ENCODE measurements at places on chromosomes 7 and 10. TPM values are rescaled to one million over a fixed set of nuclear protein-coding genes. Genes with fewer than 3 reads are reported as not detected.

DNA sequence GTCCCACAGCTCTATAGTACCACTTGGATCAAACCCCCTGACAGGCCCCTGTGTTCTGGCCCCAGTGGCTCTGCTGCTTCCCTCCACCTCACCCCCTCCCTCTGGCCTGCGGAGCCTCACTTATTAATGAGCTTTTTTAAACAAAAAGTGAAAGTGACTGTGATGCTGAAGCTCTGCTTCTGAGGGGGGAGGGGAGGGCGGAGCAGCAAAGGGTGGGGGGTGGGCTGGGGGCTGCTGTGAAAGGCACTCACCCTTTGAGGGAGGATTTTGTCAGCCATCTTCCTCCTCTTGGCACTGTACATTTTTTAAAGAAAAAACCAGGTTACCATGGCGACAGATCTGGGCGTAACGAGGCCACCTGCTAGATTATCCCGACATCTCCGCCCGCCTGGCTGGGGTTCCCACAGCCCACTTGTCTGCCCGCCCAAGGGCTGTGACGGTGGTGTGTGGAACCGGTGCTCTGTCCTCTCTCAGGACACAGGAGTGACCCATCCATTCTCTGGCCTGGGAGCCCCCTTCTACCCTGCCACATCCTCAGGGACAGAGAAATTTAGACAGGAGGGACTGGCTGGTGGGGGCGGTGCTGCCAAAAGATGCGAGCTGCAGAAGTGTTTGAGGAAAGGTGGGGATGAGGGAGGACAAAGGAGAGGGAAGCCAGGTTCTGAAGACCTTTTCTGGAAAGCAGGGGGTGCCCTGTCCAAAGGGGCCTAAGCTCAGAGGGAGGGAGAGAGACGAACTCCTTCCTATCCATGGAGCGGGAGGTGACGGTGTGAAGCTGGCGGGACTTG lies 4.9 kb downstream of the SMARCD3 start:
- peak overlapping the region; percentile 66 for H3K27ac ChIP-seq
- peaks cover 3% of the 10 kb centered on the region for H3K36me3 ChIP-seq
- peaks cover 29% of the 10 kb centered on the region for H3K4me1 ChIP-seq

DNA sequence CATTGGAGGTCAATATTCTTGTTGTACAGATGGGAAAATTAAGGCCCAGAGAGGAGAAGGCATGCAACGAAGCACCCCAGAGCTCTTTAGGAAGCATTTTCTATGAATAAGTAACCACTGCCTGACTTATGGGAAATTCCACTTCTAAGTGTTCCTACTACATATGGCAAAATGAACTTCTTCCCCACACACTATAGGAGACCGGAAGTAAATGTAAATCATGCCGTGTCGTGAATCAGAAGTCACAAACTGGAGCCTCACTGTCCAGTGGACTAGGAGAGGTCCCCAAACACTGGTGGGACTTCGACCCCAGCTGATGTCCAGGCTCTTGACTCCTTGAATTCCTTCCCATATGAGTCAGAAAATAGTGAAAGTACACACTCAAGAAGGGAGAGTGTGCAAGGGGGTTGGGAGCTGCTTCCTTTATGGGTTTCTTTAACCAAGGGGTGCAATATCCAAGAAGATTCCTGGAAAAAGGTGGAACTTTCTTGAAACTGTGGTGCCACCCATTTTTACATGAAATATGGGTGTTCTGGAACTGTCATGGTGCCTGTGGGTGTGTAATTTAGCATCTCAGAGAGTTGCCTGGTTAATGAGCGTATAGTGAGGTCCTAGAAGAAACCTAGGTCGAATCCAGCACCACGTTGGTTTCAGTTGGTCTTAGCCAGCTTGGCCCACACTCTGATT lies 6.7 kb downstream of the RASSF4 start:
- H3K27me3 ChIP-seq, result no peaks in the 10 kb centered on the region
- peaks cover 41% of the 10 kb centered on the region for H3K4me1 ChIP-seq
- DNase-seq, result no peak

GRCh38 chr10:7311218-7311849 lies 99.5 kb downstream of the SFMBT2 start:
- H3K27me3 ChIP-seq, result no peaks in the 10 kb centered on the region
- peaks cover 49% of the 10 kb centered on the region for H3K4me1 ChIP-seq
- no peak overlapping the region for H3K4me3 ChIP-seq
- DNase-seq, result no peak
- peaks cover 69% of the 10 kb centered on the region for H3K36me3 ChIP-seq

DNA sequence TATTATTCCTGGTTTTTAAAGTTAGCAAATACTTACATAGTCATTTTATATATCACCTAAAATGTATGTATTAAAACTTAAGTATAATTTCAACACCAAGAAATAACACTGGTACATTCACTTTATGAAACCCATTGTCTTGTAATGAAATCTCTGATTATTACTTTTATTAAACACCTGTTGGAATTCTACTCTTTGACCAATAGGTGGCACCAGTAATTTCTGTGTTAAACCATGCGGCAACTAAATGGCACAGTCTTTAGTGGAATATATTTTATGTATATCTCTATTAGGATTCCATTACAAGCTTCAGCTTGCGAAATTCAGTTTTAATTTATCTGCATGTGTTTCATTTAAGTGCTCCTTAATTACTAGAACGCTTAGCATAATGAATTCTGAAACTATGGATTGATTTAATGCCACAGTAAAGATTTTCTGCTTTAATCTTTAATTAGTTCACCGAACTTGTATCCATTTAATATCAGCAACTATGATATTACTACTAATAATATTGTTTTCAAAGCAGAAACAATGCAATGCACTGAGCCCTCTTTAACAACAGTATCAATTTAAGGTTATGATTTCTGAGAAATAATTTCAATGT lies 181.3 kb downstream of the MAGI2 start:
- no peak for DNase-seq
- no peaks in the 10 kb centered on the region for H3K36me3 ChIP-seq
- no peak overlapping the region for H3K27ac ChIP-seq
- H3K4me1 ChIP-seq, result no peaks in the 10 kb centered on the region
- no peak overlapping the region for H3K4me3 ChIP-seq

DNA sequence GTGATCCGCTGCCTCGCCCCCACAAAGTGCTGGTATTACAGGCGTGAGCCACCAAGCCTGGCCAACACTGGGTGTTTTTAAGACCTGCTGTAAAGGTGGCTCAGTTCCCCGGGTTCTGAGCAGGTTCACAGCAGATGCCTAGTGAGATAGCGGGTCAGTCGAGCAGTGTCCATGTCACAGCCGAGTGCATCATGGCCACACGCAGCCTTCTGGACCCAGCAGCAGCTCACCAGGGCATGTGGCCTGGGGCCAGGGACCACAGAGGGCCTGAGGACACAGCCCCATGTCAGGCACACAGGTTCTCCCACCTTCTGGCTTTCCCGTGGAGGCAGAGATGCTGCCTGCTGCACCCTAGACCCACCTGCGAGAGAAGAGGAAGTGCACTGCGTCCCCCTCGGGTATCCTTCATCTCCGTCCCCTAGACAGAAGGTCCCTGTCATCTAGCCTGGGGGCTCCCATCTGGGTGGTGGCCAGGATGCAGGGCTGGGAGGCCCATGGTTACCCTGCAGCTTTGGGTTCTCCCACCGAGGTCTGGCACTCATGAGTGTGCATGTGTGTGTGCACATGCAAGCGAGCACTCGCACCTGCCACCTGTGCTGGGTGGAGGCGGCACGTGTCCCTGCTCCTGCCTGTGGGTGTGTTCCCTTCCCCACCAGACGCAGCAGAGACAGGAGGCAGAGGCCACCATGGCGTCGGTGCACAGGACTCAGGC lies 98.6 kb downstream of the NKX6-2 start:
- peaks cover 7% of the 10 kb centered on the region for H3K36me3 ChIP-seq
- H3K4me1 ChIP-seq, result peaks cover 18% of the 10 kb centered on the region
- no peak for DNase-seq
- H3K27ac ChIP-seq, result no peak overlapping the region
- H3K4me3 ChIP-seq, result no peak overlapping the region

DNA sequence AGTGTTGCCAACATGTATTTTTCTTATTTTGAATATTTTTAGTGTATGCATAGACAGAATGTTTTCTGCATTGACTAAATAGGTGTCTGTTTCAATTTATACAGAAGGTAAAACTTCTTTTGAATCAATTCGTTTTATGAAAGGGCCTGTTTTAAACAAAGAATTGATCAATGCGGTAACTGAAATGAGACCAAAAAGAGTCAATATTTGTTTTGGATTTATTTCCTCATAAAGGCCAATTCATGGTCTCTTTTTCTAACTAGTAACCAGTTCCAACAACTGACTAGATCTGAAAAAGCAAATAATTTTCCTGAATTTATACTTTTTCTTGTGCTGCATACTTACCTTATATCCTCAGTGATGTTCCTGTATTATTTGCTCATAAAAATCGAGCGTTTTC lies 320.5 kb downstream of the DGKB start:
- no peaks in the 10 kb centered on the region for H3K36me3 ChIP-seq
- no peak for DNase-seq
- no peaks in the 10 kb centered on the region for H3K27me3 ChIP-seq
- no peaks in the 10 kb centered on the region for H3K4me1 ChIP-seq
- H3K4me3 ChIP-seq, result no peak overlapping the region

GRCh38 chr7:44973610-44974401 lies 5.0 kb downstream of the MYO1G start:
- H3K27me3 ChIP-seq, result no peaks in the 10 kb centered on the region
- H3K4me1 ChIP-seq, result peaks cover 24% of the 10 kb centered on the region
- peak overlapping the region; percentile 86 for H3K27ac ChIP-seq

- H3K4me3 ChIP-seq, result no peak overlapping the region
- H3K4me1 ChIP-seq, result no peaks in the 10 kb centered on the region
- no peak for DNase-seq
- H3K27me3 ChIP-seq, result peaks cover 5% of the 10 kb centered on the region
These were observed 165.3 kb downstream of the TRIL start for GRCh38 chr7:28792858-28793257.

DNA sequence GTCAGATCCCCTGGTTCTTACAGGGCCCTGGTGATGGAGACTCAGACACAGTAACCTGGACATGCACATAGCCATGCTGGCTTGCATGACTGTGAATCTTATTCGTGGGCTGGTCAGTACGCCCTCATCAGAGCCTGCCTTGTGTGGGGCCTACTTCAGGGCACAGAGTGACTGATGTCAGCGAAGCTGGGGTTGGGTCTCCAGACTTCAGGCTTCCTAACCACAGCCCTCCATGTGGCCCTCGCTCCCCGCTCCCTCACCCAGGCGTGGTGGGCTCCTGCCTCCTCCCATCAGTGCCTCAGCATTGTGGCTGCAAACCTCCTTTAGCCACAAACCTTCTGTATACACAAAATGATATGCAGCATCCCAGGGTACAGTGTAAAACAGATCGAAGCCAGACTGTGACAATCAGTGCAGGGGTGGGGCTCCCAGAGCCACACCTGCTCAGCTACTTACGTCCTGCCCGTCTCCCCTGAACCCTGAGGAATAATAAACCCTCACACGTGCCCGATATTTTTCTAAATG lies 7.1 kb upstream of the C10orf105 start:
- H3K36me3 ChIP-seq, result no peaks in the 10 kb centered on the region
- peak overlapping the region; percentile 98 for H3K27ac ChIP-seq
- H3K4me1 ChIP-seq, result peaks cover 89% of the 10 kb centered on the region
- H3K4me3 ChIP-seq, result peak overlapping the region; percentile 57

- no peak overlapping the region for H3K27ac ChIP-seq
- no peaks in the 10 kb centered on the region for H3K27me3 ChIP-seq
- no peaks in the 10 kb centered on the region for H3K36me3 ChIP-seq
- H3K4me3 ChIP-seq, result no peak overlapping the region
- H3K4me1 ChIP-seq, result no peaks in the 10 kb centered on the region
These were observed 109.9 kb downstream of the ZMIZ1 start for GRCh38 chr10:79178614-79179163.

The TIAL1 gene
- 215 TPM for total RNA-seq

The LRIT1 gene
- not detected for total RNA-seq

The ATOH7 gene
- total RNA-seq, result not detected

The TMEM196 gene
- total RNA-seq, result not detected

All from activated naive CD8-positive, alpha-beta T cell treated with anti-CD3 and anti-CD28 coated beads for 36 hours (primary cell).